Activated naive CD8-positive, alpha-beta T cell treated with anti-CD3 and anti-CD28 coated beads, Interleukin-2, amount 50 U/mL, for 16 hours (primary cell): ENCODE measurements at places on chromosomes 16 and 17.

DNA sequence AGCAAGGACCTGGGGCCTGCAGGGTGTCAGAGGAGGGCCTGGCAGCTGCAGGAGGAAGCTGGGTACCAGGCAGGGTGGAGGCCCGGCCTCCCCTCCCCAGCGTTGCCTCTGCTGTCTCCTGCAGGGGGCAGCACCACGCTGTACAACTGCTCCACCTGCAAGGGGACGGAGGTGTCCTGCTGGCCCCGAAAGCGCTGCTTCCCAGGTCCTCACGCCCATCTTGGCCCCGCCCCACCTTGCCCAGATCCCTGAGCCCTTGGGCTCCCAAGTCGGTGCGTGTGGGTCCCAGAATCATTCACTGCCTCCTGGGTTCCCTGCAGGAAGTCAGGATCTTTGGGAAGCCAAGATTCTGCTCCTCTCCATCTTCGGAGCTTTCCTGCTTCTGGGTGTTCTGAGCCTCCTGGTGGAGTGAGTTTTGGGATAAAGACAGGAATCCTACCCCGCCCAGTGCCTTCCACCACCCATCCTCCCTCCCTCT is 1.2 kb downstream of the TMEM95 start:
- peak; percentile 66 for DNase-seq

GRCh38 chr16:75614066-75614897 is 8.8 kb downstream of the ADAT1 start:
- DNase-seq = no peak

- DNase-seq = no peak
Observed at GRCh38 chr16:74281300-74281699, 15.3 kb upstream of the PSMD7 start.

DNA sequence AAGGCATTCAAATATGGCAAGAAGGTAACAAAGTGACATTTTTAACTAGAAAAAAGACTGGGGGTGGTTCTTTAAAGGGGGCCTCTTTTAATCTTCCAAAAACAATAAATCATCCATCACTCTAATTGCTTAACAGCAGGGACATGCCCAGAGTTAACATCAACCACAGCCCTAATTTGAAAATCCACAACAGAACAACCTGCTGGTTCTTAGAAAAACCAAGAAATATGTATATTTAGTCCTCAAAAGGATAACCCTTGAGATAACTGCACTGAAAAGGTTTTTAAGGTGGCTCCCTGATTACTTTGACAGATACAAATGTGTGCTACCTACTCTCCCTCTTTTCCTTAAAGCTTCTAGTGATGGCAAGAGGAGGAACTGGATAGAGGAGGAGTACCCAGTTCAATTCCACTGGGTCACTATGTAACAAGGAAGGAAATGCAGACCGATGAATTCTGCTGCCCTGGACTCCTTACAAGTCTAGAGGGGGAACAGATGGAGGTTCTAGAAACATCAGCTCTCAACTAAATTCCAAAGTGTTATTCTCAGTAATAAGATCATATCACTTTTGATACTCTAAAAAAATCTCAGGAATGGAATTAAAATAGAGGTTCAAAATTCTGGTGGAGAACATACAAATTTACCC is 54.3 kb downstream of the N4BP1 start:
- no peak for DNase-seq
